ENCODE measurements at places on chromosomes 7 and 10.

GRCh38 chr7:116569737-116570136 is 44.9 kb downstream of the CAV1 start:
- no peak for DNase-seq

DNA sequence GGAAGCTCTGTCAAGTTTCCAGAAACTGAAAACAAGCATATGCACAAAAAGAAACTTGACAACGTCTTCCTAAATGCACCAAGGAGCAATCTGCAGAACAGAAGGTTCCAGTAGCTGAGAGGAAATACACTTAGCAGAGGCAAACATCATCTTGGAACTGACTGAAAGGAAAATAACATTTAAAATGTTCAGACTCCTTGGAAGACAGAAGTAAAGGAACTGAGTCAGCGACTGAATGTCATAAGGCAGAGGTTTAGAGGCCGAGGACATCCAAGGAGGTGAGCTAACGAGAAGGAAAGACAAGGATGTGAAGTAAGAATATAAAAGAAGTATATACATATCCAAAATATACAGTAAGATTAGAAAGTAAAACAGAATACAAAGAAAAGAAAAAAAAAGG is 24.1 kb downstream of the SEMA3D start:
- no peak for DNase-seq

DNA sequence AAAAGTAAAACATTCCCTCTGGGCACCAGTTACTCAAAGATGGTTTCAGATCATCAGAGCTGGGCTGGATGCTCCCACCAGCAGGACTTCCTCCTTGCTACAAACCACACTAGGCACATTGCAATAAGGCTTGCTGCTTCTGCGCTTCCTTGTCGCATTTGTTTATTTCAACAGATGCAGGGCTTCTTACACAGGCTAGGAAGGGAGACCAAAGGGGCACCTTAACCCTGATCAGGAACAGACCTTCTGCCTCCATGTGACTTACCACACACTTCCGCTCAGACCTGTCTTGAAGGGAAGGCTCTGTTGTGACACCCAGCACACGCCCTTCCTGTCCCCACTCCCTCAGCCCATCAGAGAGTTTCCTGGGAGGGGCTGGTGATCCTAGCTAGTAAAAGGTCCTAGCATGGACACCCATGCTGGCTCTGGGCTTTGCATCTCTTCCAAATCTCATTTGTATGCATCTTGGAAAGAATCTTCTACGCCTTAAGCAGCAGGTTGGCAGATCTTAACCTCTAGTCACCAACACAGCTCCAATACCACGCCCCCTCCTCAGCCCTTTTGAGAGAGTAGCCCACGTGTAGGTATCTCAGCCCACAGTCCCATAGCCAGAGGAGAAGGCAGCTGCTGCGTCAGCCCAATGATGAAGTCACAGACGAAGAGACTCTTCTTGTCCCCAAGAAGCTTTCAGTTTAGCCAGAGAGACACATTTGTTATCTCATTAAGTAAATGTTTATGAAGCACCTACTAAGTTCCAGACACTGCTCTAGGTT is 47.1 kb upstream of the SVIL start:
- DNase-seq, result peak; percentile 87

DNA sequence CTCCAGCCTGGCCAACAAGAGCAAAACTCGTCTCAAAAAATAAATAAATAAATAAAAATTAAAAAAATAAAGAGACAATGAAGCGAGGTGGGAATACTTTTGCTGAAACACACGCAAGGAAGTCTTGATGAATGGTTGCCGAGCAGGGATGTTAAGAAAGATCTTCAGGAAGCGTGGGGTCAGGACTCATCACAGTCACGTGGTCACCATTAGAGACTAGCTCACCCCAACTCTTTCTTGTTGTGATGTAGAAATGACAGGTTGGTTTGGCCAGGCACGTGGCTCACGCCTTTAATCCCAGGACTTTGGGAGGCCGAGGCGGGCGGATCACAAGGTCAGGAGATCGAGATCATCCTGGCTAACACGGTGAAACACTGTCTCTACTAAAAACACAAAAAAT is 28.9 kb upstream of the BAIAP2L1 start:
- DNase-seq, result no peak

DNA sequence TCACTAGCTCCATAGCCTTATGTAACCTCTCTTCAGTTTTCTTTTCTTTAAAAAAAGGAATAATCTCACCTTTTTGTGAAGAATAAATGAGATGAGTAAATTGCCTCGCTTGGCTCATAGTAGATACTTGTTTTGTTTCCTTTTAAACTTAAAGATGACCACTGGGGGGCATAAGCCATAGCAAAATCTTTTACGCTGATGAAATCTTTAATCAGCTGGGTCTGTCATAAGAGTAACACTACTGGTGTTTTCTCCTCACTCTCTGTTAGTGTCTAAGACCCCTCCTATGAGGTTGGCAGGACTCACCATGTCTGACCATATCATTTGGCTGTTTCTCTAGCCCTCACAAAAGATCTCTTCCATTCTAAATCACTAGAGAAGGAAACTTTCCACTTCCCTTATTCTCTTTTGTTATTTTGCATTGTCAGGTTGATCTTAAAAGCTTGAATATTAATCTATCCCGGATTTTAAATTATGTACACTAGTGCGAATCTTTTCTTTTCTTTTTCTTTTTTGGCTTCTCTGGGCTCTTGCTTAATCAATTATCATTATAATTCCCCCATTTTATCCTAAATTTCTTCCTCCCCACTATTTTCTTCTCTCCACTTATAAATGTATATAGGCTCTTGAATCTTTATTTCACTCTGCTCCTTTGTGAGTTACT is 12.5 kb downstream of the STAG3 start:
- peak; percentile 50 for DNase-seq

GRCh38 chr7:34277016-34277802 is 371.9 kb downstream of the BMPER start:
- no peak for DNase-seq

GRCh38 chr7:79176859-79177477 is 276.5 kb downstream of the MAGI2 start:
- DNase-seq, result no peak

DNA sequence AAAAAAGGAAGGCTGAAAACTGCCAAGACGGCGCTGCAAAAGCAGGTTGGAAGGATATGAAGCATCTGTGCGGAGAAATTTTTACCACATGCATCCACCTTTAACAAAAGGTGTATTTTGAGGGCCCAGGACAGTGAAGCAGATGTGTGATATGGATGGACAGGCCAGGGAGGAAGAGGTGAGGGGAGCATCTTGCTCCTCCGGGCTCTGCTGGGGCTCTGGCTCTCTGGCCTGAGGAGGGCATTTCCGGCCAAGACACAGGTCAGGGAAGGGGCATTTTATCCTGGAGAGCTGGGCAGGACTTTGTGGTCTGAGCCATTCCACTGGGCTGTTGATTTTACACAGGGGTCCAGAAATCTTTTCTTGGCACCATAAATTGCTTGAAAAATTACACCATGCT is 175.1 kb downstream of the ZMYND11 start:
- no peak for DNase-seq

GRCh38 chr7:107725138-107725740 is 18.7 kb upstream of the CBLL1 start:
- peak; percentile 43 for DNase-seq

- no peak for DNase-seq
Observed at GRCh38 chr10:36116731-36117130, 474.6 kb upstream of the FZD8 start.

GRCh38 chr7:78787854-78788253 is 665.6 kb downstream of the MAGI2 start:
- no peak for DNase-seq

- no peak for DNase-seq
Observed at GRCh38 chr10:79285315-79286197, 61.7 kb upstream of the PPIF start.

GRCh38 chr10:22049635-22050034 is 46.1 kb upstream of the DNAJC1 start:
- no peak for DNase-seq

- DNase-seq, result no peak
Observed at GRCh38 chr7:44193011-44193802, 4.0 kb upstream of the GCK start.

- DNase-seq, result no peak
Observed at GRCh38 chr10:118342638-118343020, 505 bp upstream of the FAM204A start.

Data from central memory CD4-positive, alpha-beta T cell (primary cell).